ENCODE measurements at places on chromosomes 7 and 10.
A peak's percentile ranks its signal among the peaks of the same experiment; 100 is the strongest.

GRCh38 chr7:16598015-16598414 is 47.5 kb downstream of the ANKMY2 start:
- no peak for DNase-seq

DNA sequence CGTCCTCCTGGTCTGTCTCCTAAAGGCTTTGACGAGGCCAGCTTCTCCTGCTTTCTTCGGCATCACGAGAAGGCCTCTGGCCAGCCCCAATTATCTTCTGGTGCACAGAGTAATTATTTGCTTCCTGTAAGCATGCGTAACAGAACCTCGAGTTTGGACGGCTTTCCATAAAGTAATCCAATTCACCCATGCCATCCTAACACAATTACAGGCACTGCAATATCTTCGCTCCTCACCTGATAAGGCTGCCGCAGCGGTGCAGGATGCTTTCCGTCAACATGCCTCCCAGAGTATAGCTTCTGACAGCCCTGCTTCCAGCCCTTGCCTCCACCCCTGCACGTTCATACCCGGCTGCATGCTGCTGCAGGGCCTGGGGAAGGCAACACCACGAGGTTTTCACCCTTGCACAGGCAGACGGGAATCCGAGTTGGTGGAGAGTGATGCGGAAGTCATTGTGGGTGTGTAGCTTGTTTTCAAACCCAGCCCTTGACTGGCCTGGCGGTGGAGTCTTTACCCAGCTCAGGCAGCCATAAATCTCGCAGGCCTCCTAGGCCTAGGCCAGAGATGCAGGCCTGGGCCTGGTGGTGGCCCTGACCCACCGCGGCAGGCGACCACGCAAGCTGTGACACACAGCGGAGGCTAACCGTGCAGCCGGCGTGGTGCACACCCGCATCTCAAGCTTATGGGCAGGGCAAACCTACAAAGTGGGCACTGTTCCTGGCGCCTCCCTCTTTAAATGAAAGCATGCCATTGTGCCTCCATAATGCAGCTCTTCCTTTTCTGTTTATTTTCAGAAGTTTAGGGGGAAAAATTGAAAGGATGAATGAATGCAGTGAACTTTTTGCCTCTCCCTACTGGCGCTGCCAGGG is 12.7 kb downstream of the EBF3 start:
- DNase-seq, result no peak

- DNase-seq, result no peak
Measured at GRCh38 chr10:78656417-78657162, 412.2 kb upstream of the ZMIZ1 start.

DNA sequence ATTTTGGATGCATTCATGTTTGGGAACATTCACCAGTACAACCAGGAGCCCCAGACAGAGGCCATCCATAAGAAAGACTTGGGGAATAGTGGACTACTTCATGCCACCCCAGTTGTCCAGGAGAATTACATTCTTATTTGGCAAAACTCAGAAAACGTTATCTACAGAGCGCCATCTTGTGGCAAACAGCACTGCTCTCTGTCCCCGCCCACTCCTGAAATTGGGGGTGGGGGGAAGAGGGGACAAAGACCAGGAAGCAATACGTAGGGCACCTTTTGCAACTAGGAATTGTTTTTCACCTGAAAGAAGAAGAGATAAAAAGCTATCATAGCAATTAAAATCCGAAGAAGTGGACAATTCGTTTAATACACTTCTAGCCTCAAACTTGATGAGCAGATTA is 134.6 kb upstream of the MGMT start:
- DNase-seq, result peak; percentile 4

DNA sequence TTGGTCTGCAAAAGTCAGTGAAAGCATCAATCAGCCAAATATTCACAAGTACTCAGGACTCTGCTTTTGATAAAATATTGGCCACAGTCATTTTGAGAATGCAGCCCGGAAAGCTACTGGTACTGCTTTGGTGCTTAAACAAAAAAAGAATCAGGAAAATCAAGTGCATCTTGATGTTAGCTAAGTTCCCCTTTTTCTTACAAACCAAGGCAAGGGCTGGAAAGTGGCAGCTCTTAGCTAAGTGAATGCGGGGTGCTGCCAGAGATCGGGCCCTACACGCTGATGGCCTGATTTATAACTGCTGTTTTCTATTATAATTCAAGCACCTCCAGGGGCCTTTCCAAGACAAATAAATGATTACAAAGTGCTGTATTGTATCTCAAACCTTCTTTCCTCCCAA is 136.8 kb upstream of the MGMT start:
- DNase-seq, result no peak

DNA sequence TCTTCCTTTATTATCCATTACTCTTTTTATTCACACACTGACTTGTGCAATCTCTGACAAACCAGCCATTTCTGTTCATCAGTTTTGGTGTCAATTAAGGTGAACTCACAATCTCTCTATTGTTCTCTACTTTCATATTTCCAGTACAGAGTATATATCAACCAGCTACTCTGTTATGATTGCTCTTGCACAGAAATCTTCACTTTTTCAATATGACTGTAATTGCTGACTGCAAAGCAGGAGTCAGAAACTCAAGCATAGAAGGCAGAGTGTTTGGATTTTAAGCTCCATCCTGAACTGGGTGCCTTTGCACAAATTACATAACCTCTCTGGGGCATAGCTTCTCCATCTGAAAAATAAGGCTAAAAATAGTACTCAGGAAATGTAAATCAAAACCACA is 1042.0 kb downstream of the GRM8 start:
- DNase-seq, result no peak

GRCh38 chr10:13769946-13770345 is 183.2 kb downstream of the PRPF18 start:
- DNase-seq, result peak; percentile 72

- no peak for DNase-seq
Measured at GRCh38 chr7:111053035-111053434, 37.9 kb upstream of the LRRN3 start.

- no peak for DNase-seq
Measured at GRCh38 chr7:2622869-2623697, 8.7 kb upstream of the TTYH3 start.

DNA sequence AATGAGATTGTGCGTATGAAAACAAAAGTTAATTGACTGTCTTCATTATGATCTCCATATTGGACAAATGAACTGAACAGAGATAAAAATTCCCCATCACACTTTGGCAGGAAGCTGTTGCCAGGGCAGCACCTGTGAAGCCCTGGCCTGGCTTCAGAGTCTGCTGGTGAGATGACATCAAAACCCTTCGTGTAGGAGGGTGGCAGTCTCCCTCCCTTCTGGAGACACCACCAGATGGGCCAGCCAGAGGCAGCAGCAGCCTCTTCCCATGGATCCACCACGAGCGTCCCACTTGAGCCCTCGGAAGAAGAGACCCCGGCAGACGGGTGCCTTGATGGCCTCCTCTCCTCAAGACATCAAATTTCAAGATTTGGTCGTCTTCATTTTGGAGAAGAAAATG is at the start of gene DNTT:
Gene DNTT, plus strand, starts transcription at position 205 of the 400 bp plus-strand sequence. Its CDS starts 64 bp downstream, at position 269.
- DNase-seq, result no peak

- DNase-seq, result peak; percentile 54
Measured at GRCh38 chr10:34031400-34031799, 696.9 kb upstream of the NRP1 start.

DNA sequence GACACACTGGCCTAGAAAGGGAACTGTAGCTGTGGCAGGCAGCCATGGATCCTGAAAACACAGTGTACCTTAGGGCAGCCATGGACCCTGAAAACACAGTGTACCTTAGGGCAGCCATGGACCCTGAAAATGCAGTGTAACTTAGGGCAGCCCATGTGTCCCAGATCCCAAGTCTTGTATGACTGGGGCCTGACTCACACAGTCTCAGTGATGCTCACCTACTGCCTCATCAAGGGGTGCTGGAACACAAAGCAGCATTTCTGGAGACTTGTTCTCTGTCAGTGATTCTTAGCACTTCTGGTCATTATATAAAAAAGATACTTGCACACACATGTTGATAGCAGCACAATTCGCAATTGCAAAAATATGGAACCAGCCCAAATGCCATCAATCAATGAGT is 70.2 kb upstream of the LAMB4 start:
- no peak for DNase-seq

DNA sequence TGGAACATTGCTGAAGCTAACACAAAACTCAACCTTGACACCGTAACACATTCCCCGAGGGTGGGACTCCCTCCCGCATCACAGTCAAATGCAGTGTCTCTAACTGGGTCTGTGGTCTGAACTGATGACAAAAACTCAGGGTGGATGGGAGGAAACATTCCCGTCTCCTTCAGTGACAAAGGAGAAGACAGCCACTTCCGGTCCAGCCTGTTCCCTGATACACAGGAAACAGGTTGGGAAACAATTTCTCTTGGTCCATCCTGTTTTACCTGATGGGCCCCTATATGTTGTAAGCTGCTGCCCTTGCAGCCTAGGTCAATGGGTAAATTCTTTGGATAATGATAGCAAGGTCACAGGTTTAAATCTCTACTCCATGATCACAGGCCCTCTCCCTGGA is 20.4 kb downstream of the SLC13A4 start:
- no peak for DNase-seq

GRCh38 chr7:138880881-138881578 is 83.0 kb upstream of the ATP6V0A4 start:
- no peak for DNase-seq

- DNase-seq, result no peak
Measured at GRCh38 chr10:128894641-128895040, 572.4 kb upstream of the MGMT start.

GRCh38 chr10:96625173-96625572 is 38.4 kb upstream of the TM9SF3 start:
- no peak for DNase-seq

DNA sequence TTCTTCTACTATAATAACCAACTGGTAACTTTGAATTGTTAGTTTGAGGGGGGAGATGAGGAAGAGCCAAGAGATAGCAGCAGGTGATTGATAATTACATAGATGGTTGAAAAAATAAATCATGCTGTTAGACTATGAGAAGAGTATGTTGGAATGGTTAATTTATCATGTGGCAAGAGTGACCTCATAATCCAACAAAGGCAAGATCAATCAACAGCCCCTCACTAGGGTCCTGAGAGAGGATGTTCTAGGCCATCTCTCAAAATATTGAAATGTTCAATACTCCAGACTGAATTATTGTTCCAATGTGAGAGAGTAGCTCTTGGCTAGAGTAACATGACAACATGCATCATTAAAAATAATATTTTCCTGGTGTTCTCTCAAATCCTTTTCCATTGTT is 67.9 kb downstream of the ADD3 start:
- no peak for DNase-seq

DNA sequence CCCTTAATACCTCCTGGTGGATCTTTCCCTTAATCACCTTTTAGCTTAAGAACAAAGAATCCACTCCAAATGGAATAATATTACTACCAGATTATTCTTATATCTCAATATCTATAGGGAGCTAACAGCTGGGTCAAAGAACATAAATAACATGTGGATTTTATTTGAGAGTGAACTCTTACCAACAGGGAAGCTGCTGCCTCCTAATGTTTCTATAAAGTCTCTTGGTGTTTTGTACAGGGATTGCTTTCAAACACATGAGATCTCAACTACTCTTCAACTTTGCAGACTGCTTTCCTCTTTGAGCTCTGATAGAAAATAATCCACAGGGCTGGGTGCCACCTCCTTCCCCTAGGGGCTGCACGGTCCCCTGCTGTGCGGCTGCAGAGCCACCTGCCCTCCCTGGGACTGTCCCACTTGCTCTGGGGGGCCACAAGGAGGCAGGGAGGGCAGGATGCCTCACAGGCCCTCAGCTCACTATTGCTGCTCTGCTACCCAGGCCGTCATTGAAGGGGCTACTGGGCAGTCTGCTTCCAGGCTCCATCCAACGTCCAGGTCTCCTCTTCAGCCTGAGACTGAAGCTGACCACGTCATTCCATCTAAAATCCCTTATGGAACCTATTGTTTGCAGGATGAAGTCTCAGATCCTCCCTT is 191.2 kb downstream of the CXCL12 start:
- no peak for DNase-seq

DNA sequence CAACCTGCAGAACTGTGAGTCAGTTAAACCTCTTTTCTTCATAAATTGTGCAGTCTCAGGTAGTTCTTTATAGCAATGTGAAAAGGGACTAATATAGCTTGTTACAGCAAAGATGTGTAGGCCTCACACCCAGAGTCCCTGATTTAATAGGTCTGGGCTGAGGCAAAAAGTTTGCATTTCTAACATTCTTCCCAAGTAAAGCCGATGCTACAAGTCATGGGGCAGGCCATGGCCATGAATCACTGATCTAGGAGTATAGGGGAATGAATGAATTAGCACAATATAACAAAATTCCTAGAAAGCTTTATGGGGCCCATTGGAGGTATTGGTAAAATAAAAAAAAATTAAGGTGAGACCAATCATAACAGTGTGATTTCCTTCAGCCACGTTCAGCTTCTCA is 11.5 kb upstream of the AASS start:
- peak; percentile 7 for DNase-seq

GRCh38 chr10:71812016-71812912 is 38.8 kb downstream of the PSAP start:
- DNase-seq, result peak; percentile 53

- DNase-seq, result peak; percentile 85
Measured at GRCh38 chr10:63236113-63236935, 103.2 kb downstream of the NRBF2 start.

Data from fibroblast of skin of scalp (primary cell).